ENCODE measurements at places on chromosomes 16 and 17.

DNA sequence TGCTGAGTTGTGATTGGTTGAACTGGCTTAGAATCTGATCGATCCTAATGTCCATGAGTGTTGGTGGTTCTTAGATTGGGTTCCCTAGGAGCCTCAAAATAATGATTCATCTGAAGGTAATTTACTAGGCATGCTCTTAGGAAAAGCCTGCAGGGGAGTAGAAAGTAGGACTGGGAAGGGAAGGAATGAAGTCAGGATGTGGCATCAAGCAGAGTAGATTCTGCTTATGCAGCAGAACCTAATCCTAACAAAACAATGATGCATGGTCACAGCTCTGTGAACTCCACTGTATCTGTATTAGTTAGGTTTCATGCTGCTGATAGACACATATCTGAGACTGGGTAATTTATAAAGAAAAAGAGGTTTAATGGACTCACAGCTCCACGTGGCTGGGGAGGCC lies 132.5 kb downstream of the HS3ST2 start:
- no peaks in the 10 kb centered on the region for H3K36me3 ChIP-seq
- H3K27me3 ChIP-seq: peaks cover 47% of the 10 kb centered on the region
- H3K4me3 ChIP-seq: no peak overlapping the region

DNA sequence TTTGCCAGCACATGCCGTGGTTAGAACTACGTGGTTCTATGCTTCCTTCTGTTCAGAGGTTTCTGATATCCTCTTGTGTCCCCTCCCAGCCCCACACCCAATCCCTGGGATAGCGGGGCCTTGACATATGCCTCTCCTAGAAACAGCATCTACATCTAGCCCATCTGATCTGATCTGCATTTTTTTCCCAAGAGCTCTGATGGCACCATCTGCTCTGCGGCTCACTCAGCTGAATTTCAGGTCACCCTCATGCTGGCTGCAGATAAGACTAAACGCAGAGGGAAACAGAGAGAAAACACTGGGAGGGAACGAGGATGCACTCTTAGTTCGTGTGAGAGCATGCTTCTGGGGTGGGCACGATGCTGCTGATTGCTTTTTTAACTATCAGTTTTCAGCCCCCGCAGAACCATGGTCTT lies 10.7 kb downstream of the WIPI1 start:
- H3K27ac ChIP-seq: no peak overlapping the region
- H3K36me3 ChIP-seq: peaks cover 16% of the 10 kb centered on the region
- no peak overlapping the region for H3K4me3 ChIP-seq
- H3K27me3 ChIP-seq: no peaks in the 10 kb centered on the region
- H3K4me1 ChIP-seq: peaks cover 2% of the 10 kb centered on the region

- no peaks in the 10 kb centered on the region for H3K36me3 ChIP-seq
- DNase-seq: no peak
- H3K27ac ChIP-seq: no peak overlapping the region
- no peaks in the 10 kb centered on the region for H3K4me1 ChIP-seq
- H3K27me3 ChIP-seq: no peaks in the 10 kb centered on the region
Measured at GRCh38 chr17:53721101-53721500, 101.6 kb upstream of the KIF2B start.

GRCh38 chr17:4901648-4902344 lies 1.1 kb downstream of the CHRNE start:
- no peak for DNase-seq
- peaks cover 4% of the 10 kb centered on the region for H3K36me3 ChIP-seq
- H3K27me3 ChIP-seq: peaks cover 1% of the 10 kb centered on the region
- peaks cover 36% of the 10 kb centered on the region for H3K4me1 ChIP-seq

- no peaks in the 10 kb centered on the region for H3K27me3 ChIP-seq
- DNase-seq: no peak
Measured at GRCh38 chr16:89958068-89958467, 9.5 kb downstream of the DEF8 start.

- H3K36me3 ChIP-seq: no peaks in the 10 kb centered on the region
- no peaks in the 10 kb centered on the region for H3K4me1 ChIP-seq
- no peak overlapping the region for H3K4me3 ChIP-seq
- peaks cover 2% of the 10 kb centered on the region for H3K27me3 ChIP-seq
- no peak overlapping the region for H3K27ac ChIP-seq
- DNase-seq: no peak
Measured at GRCh38 chr17:10751563-10751962, 21.7 kb upstream of the TMEM220 start.

DNA sequence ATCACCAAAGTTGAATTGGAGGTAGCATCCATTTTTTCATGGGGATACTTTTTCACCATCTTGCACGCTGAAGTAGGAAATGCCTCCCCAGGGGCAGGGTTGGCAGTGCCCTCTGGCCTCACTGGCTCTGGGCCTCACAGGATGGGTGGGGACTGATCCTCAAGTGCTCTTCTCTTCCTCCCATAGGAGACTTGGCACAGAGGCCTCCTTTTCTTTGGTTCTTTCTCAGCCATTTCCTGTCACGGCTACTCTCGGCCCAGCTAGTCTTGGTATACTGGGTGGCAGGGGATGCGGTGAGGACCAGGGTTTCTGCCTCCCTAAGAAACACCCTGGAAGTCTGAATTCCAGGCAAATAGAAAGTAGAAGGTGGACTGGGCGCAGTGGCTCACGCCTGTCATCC lies 58.2 kb downstream of the PECAM1 start:
- DNase-seq: no peak
- H3K27me3 ChIP-seq: no peaks in the 10 kb centered on the region
- no peaks in the 10 kb centered on the region for H3K36me3 ChIP-seq
- no peak overlapping the region for H3K4me3 ChIP-seq

DNA sequence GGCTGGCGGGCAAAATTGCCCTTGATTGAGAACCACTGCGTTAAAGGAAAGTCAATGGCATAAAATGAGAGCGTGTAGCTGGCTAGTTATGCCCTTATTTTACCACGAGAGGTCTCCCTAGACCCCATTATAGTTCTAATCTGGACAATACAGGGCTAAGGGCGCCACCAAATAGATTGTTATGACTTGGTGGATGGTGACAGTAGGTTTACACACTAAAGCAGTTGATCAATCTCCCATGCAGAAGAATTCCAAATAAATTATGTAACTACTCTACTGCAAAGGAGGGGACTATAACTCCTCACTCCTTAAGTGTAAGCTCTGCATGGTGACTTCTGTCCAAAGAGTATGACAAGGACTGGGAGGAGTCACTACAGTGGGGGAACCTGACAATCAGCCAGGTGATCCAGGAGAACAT lies 20.4 kb upstream of the YPEL2 start:
- no peak overlapping the region for H3K4me3 ChIP-seq
- H3K36me3 ChIP-seq: no peaks in the 10 kb centered on the region
- H3K27ac ChIP-seq: peak overlapping the region; percentile 5
- H3K27me3 ChIP-seq: no peaks in the 10 kb centered on the region
- peaks cover 3% of the 10 kb centered on the region for H3K4me1 ChIP-seq

- peaks cover 16% of the 10 kb centered on the region for H3K4me1 ChIP-seq
- no peaks in the 10 kb centered on the region for H3K27me3 ChIP-seq
- no peak overlapping the region for H3K27ac ChIP-seq
- no peak overlapping the region for H3K4me3 ChIP-seq
- DNase-seq: no peak
Measured at GRCh38 chr17:30514895-30515596, 37.8 kb downstream of the GOSR1 start.

GRCh38 chr17:1367351-1367745 lies 32.7 kb downstream of the YWHAE start:
- no peak for DNase-seq
- H3K27ac ChIP-seq: peak overlapping the region; percentile 45
- peaks cover 64% of the 10 kb centered on the region for H3K4me1 ChIP-seq
- H3K4me3 ChIP-seq: no peak overlapping the region
- no peaks in the 10 kb centered on the region for H3K27me3 ChIP-seq

- no peak for DNase-seq
- no peaks in the 10 kb centered on the region for H3K36me3 ChIP-seq
- peaks cover 8% of the 10 kb centered on the region for H3K4me1 ChIP-seq
- peaks cover 19% of the 10 kb centered on the region for H3K27me3 ChIP-seq
- no peak overlapping the region for H3K27ac ChIP-seq
- no peak overlapping the region for H3K4me3 ChIP-seq
Measured at GRCh38 chr17:81025065-81025740, 9.7 kb upstream of the BAIAP2 start.

GRCh38 chr16:48022496-48022895 lies 133.3 kb downstream of the ABCC12 start:
- no peaks in the 10 kb centered on the region for H3K36me3 ChIP-seq
- no peak overlapping the region for H3K4me3 ChIP-seq
- peaks cover 3% of the 10 kb centered on the region for H3K27me3 ChIP-seq
- H3K27ac ChIP-seq: no peak overlapping the region
- DNase-seq: no peak
- H3K4me1 ChIP-seq: no peaks in the 10 kb centered on the region

DNA sequence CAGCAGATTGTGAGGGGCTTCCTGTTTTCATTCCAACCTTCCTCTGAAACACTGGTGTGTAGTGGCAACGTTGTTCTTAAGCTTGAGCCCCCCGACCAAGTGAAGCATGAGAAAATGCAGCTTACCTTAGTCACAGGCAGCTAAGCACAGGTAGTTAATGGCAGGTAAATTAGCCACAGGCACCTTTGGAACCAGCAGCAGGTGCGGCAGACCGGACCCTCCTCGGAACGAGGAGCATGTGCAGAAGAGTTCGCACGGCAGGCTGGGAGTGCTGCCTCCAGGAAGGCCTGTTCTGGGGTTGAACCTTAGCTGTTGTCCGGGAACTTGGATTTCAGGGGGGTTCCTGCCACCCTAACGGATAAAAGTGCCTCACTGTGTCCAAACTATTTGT lies 7.2 kb upstream of the IRF8 start:
- peaks cover 27% of the 10 kb centered on the region for H3K4me1 ChIP-seq
- DNase-seq: no peak
- H3K27ac ChIP-seq: no peak overlapping the region
- peaks cover 18% of the 10 kb centered on the region for H3K27me3 ChIP-seq

DNA sequence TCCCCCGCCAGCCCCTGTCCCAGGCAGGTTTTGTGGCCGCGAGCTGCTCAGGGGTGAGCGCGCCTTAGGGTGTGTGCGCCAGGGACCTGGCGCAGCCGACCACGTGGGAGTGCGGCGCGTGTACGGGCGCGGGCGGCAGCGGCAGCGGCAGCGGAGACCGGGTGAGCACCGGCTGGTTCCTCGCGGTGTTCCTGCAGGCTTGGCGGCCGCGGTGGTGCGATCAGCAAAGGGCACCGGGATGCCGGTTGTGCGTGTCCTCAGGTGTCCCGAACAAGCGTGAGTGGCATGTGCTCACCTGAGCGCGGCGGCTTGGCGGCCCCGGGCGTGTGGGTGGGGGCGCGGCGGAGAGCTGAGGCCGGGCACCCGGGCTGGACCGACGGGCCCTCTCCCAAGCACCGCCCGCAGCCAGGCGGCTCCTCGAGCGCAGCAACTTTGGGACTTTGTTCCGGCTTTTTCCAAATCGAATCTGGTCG lies 381 bp upstream of the HSD11B2 start:
- H3K36me3 ChIP-seq: no peaks in the 10 kb centered on the region
- H3K4me3 ChIP-seq: peak overlapping the region; percentile 67
- peaks cover 10% of the 10 kb centered on the region for H3K4me1 ChIP-seq

DNA sequence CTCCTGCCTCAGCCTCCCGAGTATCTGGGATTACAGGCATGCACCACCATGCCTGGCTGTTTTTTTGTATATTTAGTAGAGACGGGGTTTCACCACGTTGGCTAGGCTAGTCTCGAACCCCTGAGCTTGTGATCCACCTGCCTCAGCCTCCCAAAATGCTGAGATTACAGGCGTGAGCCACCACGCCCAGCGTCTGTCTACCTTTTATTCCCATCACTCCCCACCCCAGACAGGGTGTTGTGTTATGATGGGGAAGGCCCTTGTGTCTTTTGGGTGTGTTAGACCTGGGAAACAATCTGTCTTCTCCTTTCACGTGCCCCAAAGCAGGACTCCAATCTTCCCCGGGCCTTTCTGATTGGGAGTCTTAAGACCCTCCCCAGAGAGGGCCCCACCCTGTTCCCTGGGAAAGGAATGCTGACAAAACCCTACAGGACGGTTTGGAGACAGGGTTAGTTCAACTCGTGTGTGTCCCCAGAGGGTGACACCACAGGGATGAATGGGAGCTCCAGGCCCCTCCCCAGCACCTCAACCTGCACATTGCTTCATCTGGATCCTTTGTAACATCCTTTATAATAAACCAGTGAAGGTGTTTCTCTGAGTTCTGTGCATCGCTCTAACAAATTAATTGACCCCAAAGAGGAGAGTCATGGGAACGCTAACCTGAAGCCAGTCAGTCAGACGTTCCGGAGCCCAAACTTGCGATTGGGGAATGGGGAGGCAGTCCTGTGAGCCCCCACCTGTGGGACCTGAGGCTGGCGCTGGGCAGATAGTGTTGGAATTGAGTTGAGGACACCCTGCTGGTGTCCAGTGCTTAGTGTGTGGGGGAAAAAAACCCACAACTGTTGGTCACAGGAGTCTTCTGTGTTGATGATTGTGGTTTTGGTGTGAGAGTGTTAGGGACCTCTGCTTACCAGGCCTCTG lies 3.2 kb upstream of the ELOB start:
- DNase-seq: peak; percentile 1
- peaks cover 2% of the 10 kb centered on the region for H3K27me3 ChIP-seq
- peaks cover 5% of the 10 kb centered on the region for H3K36me3 ChIP-seq
- H3K27ac ChIP-seq: no peak overlapping the region

DNA sequence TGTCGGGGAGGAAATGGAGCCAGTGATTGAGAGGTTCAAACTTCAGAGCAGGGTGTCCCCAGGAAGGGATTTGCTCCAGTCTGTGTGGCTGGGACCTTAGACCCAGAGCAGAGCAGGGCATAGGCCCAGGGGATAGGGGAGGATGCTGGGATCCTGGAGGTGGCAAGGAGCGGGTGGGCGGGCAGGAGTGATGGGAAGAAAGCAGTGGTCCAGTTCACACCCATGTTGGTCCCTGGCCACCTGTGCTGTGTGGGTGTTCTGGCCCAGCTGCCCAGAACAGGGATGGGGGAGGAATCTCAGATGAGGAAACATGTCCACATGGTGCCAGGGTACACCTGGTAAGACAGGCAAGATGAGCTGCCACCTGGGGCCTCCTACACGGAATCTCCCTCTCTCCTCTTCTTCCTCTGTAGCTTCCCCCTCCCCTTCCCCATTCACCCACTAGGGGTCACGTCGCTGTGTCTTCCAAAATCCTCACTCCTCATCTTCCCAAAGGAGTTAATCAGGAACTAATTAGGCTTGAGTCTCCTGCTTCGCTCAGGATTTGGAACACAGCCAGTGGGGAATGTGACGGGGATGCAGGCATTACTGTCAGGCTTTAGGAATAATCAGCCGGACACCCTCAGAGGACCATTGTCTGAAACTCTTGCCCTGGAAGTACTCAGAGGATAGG lies 2.3 kb downstream of the BEAN1 start:
- no peak overlapping the region for H3K4me3 ChIP-seq
- H3K36me3 ChIP-seq: no peaks in the 10 kb centered on the region
- no peak for DNase-seq
- H3K27me3 ChIP-seq: peaks cover 51% of the 10 kb centered on the region

All from activated CD4-positive, alpha-beta memory T cell treated with anti-CD3 and anti-CD28 coated beads for 36 hours (primary cell).